ENCODE measurements at places on chromosomes 4 and X.

GRCh38 chr4:67198727-67199126, 346.6 kb downstream of the CENPC start:
- no peak for DNase-seq

DNA sequence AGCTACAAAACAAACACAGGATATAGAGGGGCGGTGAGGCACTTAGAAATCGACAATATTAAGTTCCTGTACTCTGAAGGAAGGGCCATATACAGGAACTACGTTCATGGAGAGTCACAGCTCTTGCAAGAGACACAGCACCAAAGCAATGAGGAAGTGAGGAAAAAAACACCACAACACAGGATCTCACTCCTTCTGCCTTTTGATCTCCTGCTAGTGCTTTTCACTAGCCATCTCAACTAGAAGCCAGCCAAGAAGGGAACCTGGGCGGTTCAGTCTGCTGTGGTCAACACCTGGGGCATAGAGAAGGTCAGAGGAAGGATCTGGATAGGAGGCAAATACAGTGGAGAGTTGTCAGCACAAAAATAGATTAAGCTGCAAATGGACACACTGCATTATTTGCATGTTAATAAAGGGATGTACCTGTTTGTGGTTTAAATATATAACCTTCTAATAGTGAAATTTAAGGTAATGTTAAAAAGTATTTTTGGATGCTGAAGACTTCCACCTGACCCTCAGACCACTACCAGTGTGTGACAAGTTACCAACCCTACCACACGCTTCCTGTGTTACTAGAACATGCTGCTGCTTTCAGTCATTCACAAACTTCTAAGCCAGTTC, 104.6 kb downstream of the DTHD1 start:
- DNase-seq, result no peak

- DNase-seq, result no peak
These were observed 58.0 kb downstream of the AR start for GRCh38 chrX:67601771-67602170.

GRCh38 chr4:26288355-26288909, 32.4 kb upstream of the RBPJ start:
- no peak for DNase-seq

- no peak for DNase-seq
These were observed 54.9 kb upstream of the MTM1 start for GRCh38 chrX:150513544-150513943.

DNA sequence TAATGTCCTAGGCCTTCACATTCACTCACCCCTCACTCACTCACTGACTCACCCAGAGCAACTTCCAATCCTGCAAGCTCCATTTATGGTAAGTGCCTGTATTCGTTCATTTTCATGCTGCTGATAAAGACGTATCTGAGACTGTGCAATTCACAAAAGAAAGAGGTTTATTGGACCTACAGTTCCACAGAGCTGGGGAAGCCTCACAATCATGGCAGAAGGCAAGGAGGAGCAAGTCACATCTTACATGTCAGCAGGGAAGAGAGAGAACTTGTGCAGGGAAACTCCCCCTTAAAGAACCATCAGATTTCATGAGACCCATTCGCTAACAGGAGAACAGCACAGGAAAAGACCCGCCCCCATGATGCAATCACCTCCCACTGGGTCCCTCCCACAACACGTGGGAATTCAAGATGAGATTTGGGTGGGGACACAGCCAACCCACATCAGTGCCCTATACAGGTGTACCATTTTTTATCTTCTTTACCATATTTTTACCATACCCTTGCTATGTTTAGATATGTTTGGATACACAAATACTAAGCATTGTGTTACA, 18.2 kb upstream of the TLR1 start:
- DNase-seq, result no peak

DNA sequence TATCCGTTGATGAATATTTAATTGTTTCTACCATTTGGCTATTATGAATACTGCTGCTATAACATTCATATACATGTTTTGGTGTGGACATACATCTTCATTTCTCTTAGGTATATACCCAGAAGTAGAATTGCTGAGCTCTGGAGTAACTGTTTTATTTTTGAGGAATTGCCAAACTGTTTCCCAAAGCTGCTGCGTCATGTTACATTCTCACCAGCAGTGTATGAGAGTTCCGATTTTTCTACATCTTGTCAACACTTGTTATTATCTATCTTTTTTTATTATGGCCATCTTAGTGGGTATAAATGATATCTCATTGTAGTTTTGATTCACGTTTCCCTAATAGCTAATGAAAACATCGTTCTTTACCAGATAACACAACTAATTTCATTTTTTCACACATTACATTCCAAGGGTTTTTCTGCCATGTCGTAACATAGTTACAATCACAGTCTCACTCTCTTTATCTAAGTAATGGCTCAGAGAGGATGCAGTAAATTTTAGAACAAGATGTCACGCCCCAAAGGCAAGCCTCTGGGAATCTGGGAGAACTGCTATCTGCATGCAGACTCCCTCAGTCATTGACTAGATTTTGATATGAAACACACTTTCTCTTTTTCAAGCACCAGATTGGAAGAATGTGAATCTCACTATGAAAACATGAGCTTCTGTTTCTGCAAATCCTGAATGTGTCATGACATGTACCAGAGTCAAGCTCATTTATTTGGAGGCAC, 10.3 kb downstream of the ARHGAP6 start:
- no peak for DNase-seq

GRCh38 chr4:10161840-10162239, 45.2 kb upstream of the WDR1 start:
- no peak for DNase-seq

GRCh38 chr4:84971319-84971932, 4.9 kb upstream of the WDFY3 start:
- no peak for DNase-seq

- no peak for DNase-seq
These were observed 236.7 kb upstream of the PGRMC2 start for GRCh38 chr4:128524311-128524710.

DNA sequence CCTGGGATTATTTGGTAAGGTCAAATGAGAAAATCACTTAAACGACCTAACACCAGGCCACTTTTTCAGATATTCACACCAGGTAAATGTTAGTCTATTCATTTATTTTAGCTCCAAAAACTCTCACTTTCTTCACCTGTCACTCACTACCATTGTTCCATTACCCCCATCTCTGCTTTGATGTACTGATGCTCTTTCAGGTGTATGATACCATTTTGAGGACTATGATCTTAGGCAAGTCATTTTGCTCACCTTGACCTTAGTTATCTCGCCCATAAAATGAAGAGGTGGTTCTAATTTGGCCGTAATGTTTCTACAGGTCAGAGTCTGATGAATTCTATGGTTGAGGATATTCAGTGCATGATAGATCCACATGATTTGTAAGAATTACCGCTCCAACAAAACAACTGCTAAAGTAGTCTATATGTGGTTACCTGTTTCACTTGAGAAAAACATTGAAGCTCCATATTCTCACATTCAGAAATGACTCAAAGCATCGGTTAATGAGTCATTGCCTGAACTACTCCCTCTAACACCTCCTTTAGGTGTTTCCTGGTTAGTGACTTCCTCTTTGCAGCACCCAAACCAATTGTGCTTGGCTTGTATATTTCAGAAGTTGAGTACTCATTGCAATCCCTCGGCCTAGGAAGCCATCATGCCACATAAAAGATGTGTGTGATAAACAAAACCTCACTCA, 4.5 kb downstream of the DTHD1 start:
- no peak for DNase-seq

DNA sequence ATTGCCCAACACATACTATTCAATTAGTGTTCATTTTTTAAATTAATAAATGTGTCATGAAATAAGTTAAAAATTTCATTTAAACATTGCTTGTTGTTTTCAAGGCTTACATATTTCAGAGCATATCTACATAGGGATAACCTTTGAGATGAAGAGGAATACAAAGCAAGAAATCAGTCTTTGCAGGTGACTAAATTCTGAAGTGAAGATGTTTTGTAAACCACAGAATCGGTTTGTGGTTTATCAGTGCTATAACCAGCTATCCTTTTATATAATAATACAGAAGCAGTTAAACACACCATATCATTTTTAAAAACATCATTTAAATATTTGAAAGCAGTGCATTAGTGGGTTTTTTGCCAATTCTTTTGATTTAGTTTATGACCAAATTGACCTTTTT, 26.9 kb downstream of the FAM241A start:
- no peak for DNase-seq

DNA sequence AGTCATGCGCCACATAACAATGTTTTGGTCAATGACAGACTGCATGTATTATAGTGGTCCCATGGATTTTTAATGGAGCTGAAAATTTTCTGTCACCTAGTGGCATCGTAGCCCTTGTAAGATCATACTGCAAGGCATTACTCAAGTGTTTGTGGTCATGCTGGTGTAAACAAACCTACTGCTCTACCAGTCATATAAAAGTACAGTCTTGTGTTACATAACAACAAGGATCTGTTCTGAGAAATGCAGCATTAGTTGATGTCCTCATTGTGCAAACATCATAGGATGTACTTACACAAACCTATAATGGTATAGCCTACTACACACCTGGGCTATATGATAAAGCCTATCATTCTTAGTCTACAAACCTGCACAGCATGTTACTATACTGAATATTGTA, 34.6 kb downstream of the COX18 start:
- DNase-seq, result no peak

GRCh38 chr4:16757080-16757521, 141.3 kb downstream of the LDB2 start:
- no peak for DNase-seq

- DNase-seq, result no peak
These were observed 252.3 kb downstream of the ARHGAP10 start for GRCh38 chr4:147984065-147984777.

DNA sequence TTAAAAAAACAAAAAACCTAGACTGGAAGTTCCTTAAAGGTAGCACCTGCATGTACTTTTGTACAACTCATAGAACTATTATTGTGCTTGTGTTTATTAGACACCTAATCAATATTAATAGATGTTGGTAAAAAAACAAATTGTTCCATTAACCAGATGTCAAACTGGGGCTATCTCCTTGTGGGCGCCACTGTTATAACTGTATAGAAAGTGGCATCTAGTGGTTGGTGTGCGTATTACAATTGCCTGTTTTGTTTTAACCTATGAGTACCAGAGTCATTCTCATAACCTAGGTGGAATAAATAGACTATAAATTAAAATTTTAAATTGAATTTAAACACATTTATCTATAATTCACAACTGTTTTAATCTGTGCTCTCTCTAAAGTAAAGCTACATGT, 97.4 kb downstream of the COL4A5 start:
- DNase-seq, result no peak

DNA sequence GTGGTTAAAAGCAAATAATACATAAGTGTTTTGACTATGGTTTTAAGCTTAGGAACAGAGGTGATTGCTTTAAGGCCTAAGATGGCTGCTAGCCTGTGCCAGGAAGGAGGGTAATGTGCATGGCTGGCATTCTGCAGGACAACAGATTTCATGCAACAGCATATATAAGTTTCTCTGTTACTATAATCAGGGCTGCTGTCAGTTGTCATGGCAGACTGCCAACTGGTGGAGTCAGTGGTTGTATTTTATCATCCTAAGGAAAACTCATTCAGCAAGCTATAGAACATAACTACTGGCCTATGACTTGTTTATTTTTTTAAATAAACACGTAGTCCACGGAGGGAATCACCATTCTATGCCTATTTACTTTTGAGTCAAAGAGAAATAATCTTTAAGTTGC, 77.7 kb upstream of the DCAF8L1 start:
- DNase-seq, result no peak

GRCh38 chr4:85478576-85478975, 3.6 kb downstream of the ARHGAP24 start:
- DNase-seq, result no peak

DNA sequence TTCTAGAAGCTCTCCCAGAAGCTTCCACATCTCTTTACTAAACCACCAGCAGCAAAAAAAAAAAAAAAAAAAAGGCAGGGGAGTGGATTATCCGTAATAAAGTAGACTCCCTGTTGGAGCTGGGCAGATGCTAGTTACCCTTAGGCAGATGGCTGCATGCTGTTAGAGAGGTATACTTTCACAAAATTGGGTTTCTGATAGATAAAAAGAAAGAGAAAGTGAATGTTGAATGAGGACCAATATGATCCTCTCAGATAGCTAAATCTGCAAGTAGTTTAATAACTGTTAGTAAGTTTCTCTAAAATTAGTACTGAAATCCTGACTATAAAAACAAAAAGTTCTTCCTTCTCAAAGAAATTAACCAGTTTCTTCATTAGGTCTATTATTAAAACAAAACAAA, 195.4 kb downstream of the ANAPC10 start:
- no peak for DNase-seq

DNA sequence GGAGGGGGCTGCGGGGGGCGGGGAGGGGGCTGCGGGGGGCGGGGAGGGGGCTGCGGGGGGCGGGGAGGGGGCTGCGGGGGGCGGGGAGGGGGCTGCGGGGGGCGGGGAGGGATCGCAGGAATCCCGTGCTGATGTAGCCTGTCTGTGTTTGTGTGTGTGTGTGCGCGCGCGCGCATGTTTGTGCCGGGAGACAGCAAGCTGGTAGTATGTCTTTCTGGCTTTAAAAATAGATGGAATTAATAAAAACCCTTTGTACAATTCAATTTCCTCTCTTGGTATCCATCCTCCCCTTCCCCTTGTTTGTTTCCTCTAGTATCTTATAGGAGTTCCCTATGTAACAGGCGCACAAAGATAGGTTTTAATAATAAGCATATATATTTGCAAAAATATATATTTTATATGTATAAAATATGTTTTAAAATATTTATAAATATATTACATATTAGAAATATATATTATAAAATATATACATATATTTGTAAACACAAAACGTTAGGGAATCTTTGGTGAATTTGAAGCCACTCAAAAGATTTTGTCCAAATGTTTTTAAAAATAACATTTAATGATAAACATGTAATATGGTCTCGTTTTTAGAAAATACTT, 782 bp downstream of the ARHGAP24 start:
- no peak for DNase-seq

DNA sequence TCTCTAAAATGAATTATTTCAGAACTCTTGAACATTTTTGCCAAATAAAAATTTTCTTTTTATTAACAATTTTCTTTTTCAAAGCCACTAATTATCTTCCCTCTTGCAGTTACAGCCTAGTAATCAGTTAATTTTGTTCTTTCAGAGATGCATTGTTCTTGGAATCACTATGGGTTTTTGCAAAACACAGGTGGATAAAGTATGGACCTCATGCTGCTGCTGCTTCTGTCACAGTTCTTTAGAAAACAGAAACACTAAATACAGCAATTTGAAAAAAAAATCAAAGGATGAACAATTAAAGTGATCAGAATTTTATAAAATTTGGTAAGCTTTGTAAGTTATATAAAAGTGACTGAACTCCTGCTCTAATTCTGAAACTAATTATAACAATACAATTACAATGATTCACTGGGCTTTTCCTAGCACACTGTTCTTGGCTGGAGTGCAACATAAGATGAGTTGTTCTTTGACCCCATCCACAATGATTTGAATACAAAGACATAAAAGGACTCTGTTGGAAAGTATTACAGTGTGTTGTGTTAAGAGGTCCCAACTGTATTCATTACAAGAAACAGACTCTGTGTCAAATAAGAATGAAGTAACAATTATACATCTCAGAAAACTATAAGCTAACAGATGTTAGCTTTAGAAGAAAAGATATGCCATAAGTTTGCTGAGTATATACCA, 59.4 kb upstream of the GK2 start:
- no peak for DNase-seq
